NCI-H2171 (cell line): ENCODE measurements at places on chromosomes 7 and 10.

GRCh38 chr10:127548022-127548421, 1.1 kb upstream of the NPS start:
- peak; percentile 65 for DNase-seq

GRCh38 chr10:58457761-58458616, 54.7 kb upstream of the BICC1 start:
- DNase-seq: no peak

DNA sequence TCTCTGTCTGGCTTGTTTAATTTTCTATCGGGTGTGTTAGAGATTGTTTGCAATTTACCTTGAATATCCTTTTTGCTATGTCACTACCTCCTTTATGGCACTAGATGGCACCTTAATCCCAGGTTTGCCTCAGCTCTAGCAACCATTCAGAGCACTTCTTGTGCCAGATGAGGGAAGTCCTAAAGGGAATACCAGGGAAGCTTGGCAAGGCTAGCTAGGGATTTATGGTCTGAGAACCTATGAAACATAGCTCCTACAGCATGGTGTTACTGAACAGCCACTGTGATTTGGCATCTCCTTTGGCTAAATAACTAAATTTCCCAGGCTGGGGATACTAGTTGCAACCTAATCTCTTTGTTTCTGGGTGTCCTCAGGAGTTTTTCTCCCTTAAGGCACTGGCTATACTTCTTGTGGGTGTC, 69.0 kb upstream of the VOPP1 start:
- DNase-seq: peak; percentile 67

- DNase-seq: no peak
Measured at GRCh38 chr10:91162050-91162494, 58.4 kb upstream of the PCGF5 start.

- no peak for DNase-seq
Measured at GRCh38 chr10:46317370-46317769, 30.6 kb downstream of the ANTXRL start.

GRCh38 chr10:77850620-77851231, 75.8 kb downstream of the DLG5 start:
- DNase-seq: no peak

DNA sequence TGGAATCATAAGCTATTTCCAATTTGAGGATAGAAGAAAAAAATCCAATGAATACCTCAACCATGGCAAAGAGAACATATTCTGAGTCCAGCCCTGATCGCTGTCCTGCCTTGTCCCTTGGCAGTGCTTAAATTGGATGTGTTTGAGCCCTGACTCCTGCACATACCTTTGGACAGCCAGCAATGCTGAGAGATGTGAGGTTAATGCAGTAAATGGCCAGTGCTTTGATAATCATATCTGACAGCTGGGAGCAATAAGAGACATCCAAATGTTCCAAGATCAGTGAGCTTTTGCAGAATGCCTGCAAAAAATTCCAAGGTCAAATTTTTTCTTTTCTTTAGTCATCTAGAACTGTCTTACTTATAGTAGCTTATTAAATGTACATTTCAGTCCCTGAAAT, 80.1 kb upstream of the LRRC17 start:
- DNase-seq: no peak

GRCh38 chr10:29358010-29358616, 69.2 kb downstream of the LYZL1 start:
- no peak for DNase-seq

DNA sequence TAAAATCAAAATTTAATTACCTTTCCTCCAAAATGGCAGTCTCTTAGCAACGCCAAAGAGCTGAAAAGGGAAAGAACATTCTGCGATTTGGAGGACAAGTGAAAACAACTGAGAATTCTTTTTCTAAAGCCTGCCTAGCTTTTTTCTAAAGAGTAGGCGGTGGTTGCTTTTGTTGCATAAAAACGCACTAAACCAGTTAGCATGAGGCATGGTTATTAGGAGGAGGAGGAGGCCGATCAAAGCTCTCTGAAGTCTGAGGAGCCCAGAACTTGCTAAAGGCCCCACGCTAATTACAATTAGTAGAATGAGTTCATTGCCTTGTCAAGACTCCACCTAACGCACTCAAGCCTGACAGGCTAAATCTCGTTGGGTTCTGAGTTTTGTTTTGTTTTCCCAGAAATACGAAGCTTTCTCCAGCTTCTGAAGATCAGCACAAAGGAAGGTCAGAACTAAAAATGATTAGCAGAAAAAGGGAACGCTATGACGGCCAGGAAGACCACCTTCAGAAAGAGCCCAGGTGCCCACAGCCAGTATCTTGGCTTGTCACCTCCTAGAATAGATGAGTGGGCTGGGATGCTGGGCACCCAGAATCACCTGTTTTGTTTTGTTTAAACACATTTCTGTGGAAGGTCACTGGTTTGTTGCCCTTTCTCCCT, 72.0 kb downstream of the FGFR2 start:
- DNase-seq: no peak

DNA sequence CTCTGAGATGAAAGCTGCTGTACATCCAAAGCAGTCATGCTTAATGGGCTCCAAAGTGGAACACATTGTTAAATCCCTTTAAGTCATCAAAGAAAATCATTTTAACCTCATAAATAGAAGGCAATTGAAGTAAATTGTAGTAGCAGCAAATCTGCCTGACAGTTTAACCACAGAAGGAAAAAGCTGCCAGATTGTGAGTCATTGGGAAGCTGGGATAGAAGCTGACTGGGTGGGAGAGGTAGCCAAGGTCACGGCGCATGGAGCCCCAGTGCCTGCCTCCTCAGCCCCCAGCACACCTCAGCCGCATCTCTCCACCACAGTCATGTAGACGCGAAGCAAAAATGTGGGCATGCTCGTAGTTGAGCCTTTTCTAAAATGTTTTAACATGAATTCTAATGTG, 44.0 kb downstream of the TARP start:
- DNase-seq: no peak

DNA sequence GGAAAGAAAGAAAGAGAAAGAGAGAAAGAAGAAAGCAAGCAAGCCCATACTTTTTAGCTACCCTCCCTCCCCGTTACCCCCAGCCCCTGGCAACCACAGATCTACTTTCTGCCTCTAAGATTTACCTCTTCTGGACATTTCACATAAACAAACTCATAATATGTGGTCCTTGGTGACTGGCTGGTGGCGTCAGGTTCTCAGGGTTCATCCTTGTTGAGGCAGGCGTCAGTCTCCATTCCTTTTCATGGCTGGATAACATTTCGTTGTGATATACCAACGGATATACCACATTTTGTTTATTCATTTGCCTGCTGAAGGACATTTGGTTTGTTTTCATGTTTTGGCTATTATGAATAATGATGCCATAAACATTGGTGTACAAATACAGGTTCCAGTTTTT, 30.5 kb downstream of the CDH23 start:
- DNase-seq: no peak

DNA sequence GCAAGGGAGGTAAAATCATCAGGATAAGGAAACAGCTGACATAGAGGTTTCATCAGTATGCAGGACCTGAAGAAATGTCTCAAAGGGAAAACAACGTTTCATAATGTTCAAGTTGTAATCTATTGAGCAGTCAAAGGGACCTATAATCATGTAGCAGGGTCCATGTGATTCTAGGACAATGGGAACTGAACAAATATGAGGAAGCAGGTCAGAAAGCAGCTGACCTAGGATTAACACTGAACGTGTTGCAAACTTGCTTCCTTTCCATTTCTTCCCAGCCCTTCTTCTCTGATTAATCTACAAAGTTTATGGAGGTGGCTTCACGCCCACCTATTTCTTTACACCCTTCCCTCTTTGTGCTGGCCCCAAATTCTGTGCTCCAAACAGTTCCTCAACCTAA, 256.9 kb upstream of the AKR1E2 start:
- no peak for DNase-seq

DNA sequence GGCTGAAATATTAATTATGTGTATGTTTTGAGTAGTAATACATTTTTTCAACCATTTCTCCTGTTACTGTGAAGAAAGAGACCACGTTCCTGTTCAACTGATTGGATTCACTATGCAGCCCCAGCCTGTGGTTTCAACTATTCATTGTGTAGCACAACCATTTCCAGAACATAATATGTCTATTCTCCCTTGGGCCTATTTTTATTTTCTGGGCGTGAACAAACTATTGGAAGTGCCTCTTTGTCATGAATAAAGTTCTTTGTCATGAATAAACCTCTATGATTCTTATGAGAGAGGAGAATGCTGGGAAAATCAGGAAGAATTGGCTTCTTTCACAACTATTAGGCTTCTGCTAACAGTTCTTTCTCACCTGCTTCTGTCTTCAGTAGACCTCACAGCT, 152.4 kb downstream of the GNAT3 start:
- DNase-seq: no peak

DNA sequence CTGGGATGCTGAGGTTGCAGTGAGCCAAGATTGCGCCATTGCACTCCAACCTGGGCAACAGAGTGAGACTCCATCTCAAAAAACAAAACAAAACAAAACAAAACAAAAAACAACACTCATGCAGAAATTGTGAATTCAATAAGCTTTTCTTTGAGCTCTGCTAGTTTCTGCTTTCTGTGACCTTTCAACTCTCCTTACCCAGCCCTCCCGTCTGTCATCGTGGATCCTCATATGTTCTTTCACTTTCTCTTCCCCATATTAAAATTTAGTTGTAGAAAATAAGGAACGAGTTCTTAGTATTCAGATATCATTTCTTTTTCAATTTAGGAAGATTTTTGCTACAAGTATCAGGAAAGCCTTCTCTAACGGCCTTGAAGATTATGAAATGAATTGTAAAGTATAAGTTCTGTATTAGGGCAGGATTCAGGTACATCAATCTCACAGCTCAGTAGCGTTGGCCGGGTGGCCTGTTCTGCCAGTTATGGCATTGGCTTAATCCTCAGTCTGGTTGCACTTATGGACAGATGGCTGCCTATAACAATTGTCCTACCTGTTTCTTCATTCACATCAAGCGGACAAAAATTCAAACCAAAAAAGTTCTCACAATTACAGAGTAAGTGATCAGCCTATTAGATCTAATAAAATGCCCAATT, 1167.0 kb downstream of the SORCS3 start:
- DNase-seq: no peak

DNA sequence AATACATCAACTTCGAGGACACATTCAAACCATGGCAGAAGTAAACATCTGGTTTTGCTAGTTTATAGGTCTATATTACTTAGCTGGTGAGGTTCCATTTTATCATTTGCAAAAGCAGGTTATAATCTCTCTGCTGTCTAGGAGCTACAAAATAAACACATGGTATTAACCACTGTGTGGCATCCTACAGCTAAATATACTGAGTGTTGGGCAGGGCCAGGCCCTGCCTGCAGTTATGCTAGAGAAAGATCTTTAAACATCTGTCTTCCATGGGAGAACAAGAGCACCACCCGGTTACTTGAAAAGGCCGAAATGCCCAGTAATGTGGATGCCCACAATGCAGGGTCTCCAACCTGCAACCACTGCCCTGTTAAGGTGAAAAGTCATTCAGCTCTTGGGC, 20.6 kb upstream of the FKBP9 start:
- no peak for DNase-seq

DNA sequence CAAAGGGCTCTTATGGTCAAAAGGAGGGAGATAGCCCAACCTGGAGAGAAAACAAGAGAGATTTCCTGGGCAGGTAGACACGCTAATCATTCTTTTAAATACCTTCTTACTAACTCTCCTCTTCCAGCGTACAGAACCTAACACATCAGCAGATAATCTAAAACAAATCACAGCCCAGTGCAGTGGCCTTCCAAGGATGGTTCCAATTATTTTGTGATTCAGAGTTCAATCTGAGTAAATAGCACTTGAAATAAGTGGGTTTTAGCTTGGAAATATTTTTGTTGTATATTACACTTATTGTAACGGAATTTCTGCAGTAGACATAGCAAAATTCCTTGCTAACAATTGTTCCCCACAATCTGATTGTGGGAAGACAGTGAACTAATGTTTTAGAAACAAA, 7.3 kb upstream of the IMPDH1 start:
- no peak for DNase-seq

DNA sequence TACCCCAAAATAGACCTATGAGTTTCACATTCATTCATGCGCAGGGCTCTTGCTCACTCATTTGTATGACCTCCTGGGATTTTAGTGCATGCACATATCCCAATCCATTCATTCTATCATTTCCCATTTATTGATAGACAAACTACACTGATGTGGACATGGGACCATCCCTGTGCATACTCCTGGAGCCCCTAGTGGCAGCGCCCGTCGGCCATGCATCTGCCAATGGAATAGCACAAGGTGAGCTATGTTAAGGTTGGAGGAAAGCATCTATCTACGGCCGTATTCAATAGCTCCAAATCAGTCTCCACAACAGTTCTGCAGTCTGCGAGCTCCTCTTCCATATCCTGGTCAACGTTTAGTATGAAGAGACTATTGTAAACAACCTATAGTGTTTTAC, 31.7 kb upstream of the FIGNL1 start:
- DNase-seq: no peak

DNA sequence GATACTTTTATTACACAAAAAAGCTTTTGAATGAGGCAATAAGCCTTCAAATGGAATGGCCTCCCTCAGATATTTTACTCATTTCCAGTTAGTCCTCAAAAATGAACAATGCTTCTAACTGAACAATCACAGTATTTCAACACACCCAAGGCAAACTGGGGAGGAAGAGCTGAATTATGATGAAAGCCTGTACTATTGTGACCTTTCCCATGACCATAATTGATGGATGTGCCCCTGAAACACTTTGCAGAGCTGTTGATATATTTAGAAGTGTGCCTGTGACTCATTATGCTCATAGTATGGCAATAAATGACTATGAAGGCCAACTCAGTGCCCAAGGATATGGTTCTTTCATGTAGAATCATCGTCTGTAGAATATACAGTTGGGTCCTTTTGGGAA, 248.1 kb downstream of the AHR start:
- DNase-seq: no peak

DNA sequence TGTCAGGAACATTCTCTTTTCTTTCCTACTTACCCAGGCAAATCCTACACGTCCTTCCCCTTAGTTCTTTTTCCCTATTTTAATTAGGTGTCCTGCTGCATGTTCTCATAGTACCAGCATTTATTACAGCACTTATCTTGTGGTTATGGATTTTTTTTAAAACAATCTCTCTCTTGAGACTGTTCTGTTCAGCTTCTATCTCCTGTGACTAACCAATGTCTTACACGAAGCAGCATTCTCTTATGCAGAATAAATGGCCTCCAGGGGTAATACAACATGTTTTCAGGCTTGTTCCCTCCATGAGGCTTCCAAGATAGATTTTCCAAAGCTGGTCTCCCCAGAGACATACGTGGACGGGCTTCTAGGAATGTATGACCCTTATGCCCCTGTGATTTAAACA, 1096.1 kb upstream of the CELF2 start:
- DNase-seq: no peak
